H4 (cell line): ENCODE measurements at places on chromosomes 4 and X. TPM values are rescaled to one million over a fixed set of nuclear protein-coding genes. Genes with fewer than 3 reads are reported as not detected.
A peak's percentile ranks its signal among the peaks of the same experiment; 100 is the strongest.

CPZ gene
- 1.2 and 1.6 TPM in 2 replicates for total RNA-seq

CSAG3 gene
- total RNA-seq: 3.2 and 3.3 TPM in 2 replicates

LIN54 gene
- 13.9 and 15.4 TPM in 2 replicates for total RNA-seq

XK gene
- 1.6 and 2.3 TPM in 2 replicates for total RNA-seq

SCD5 gene
- 13.8 and 14.5 TPM in 2 replicates for total RNA-seq

DGKK gene
- not detected in 2 replicates for total RNA-seq

IL1RAPL1 gene
- 0.49 and 0.66 TPM in 2 replicates for total RNA-seq

SYP gene
- total RNA-seq: 0.19 TPM in 1 of 2 replicates, not detected in the other

REST gene
- total RNA-seq: 13.5 and 18.2 TPM in 2 replicates

TXLNG gene
- total RNA-seq: 8.7 and 12.2 TPM in 2 replicates

TRIM60 gene
- total RNA-seq: not detected in 2 replicates

DNA sequence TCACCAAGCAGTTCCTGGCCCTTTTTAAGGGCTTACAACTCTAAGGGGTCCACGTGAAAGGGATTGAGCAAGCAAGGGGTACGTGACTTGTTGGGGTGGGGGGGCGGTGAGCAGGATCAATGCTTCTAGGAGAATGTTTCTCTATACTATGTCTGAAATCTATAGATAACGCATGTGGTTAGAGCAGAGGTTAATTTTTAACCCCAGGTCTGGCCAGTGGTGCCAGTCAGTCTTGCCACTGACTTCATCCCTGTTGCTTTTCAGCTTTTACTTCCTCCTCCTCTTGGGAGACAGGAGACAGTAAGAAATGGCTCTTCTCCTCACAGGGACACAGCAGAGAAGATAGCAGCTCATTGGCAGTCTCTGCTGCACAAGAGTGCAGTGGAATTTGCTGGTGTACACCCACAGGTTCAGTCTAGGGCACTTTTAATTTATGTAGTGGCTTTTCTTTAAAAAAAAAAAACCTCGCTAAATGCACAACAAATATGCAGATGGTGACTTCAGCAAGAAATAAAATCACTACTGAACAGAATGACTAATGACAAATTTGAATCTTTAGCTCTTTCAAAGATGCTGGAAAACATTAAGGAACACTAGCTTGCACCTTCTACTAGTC lies 190.5 kb downstream of the CCNG2 start:
- DNase-seq: no peak

- DNase-seq: no peak
These were observed 115.0 kb downstream of the SMIM20 start for GRCh38 chr4:26028793-26029567.

- DNase-seq: peak; percentile 57
These were observed at the start of gene SYN1 for GRCh38 chrX:47619486-47620302. Gene SYN1, minus strand, starts transcription at chrX:47619857. Its CDS starts 129 bp downstream, at chrX:47619728.

DNA sequence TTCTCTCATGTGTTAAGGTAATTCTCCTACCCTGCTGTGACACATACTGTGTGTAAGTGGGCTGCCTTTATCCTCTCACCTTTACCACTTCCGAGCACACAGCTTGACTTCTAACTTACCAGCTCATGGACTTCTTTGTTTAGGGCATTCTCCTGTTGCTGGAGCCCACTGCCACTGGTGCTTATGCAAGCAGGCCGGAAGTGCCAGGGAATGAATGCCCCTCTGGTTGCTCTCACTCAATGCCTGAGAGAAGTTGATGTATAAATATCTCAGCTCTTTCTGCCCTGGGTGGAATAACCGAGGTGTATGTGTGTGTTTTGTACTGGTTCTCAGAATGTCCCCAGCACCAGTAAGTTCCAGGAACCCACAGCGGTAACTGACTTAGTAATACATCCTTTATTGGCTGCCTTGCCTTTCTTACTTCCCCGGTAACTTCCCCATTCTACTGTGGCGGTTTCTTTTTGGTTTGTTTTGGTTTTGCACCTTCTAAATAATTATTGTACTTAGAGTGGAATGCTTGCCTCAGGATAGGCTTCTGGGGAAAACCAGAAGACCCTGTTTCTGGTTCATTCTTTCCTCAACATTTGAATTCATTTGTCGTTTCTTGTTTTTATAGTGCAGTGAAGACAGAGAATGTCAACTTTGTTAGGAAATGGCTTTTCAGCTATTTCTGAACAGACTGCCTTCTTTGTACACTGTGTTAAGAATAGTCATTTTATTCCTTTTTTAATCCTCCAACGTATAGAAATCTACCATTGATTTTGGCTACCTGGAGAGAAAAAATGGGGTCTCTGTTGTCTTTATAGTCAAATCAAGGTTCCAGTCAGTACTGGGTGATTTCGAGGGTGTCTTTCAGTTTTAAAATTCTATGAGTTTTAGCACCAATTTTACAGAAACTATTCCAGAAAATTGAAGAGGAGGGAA lies 45.4 kb downstream of the CXorf58 start:
- peak; percentile 8 for DNase-seq

GRCh38 chr4:125388613-125389012 lies 73.9 kb downstream of the FAT4 start:
- DNase-seq: peak; percentile 6

DNA sequence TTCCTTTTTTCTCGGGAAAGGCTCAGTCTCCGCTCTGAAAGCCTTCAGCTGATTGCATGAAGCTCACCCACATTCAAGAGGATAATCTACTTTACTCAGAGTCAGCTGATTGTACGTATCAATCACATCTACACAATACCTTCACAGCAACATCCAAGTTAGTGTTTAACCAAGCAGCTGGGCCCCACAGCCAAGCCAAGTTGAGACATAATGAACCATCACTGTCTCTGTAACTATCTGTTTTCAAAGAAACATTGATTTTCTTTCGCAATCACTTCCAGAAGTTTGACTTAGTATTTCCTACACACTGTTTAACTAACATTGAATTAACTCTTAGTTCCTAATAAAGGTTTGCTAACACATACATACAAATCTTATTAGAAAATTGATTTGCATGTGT lies 40.3 kb downstream of the RWDD4 start:
- DNase-seq: no peak

DNA sequence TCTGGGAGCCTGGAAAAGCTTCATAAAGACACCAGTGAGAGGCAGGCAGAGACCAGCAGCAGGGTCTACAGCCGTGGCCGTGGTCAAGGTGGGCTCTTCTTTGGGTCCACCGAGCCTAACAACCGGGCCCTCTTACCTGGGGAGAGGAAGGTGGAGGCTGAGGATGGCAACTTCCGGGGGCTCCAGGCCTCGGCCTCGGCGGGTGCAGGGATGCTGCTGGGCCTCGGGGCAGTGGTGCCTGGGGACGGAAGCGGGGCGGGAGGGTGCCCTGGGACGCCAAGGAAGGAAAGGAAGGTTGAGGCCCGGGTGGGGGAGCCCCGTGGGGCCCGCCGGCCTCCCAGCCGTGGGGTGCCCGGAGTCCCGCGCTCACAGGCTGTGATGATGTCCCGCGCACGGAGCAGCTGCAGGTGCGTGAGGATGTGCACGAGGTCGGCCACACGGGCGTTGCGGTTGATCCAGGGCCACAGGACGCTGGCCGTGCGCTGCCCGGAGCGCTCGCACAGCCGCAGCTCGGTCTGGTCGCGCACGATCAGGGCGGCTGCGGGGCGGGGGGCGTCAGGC lies 561 bp downstream of the IRAK1 start:
- no peak for DNase-seq

GRCh38 chr4:141637565-141637964 lies 1.2 kb downstream of the IL15 start:
- DNase-seq: no peak

DNA sequence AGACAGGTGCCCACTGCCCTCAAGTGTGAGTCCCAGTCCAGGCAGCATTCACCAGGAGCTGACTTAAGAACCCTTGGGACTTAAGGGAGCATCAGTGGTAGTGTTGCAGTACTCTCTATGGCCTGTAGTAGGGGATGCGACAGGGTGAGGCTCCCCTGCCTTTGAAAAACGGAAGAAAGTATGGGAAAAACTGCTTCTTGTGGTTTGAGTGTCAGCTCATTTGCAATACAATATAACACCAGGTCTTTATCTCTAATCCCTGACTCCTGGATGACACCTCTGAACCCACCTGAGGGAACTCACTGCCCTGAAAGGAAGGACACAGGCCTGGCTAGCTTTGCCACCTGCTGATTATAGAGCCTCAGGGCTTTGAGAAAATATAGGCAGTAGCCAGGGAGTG lies 176.0 kb downstream of the SMARCA1 start:
- no peak for DNase-seq

DNA sequence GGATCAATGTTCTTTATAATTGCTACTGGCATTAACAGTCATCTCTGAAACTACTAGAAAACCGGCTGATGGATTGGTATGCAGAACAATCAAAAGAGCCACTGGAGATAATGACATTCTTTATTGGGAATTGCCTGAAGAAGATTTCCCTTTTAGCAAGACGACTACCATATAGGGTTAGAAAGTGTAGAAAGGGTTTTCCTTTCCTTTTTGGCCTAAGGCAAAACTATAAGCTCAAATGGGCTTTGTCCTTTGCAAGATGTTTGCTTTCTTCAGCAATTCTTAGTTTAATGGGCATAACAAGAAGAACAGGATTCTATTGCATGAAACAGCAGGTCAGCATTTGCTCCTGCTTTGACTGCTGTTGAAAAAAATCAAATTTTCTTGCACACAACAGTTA lies 214.2 kb upstream of the PCDH10 start:
- no peak for DNase-seq

DNA sequence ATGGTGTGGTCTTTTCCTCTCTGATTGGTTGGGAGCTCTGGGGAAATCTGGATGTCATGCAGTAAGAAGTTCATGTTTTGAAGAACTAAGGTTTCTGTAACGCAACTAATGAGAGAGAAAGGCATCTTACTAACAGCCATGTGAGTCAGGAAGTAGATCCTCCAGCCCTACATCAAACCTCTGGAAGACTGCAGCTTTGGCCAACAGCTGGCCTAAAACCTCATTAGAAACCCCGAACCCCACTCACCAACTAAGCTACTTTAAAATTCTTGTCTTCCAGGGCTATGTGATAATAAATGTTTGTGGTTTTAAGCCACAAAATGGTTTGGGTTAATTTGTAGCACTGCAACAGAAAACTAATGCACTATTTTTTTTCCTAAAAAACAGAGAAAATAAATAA lies 549.0 kb upstream of the GRID2 start:
- DNase-seq: peak; percentile 7

- peak; percentile 9 for DNase-seq
These were observed 104.9 kb downstream of the SLIT2 start for GRCh38 chr4:20356565-20356964.

DNA sequence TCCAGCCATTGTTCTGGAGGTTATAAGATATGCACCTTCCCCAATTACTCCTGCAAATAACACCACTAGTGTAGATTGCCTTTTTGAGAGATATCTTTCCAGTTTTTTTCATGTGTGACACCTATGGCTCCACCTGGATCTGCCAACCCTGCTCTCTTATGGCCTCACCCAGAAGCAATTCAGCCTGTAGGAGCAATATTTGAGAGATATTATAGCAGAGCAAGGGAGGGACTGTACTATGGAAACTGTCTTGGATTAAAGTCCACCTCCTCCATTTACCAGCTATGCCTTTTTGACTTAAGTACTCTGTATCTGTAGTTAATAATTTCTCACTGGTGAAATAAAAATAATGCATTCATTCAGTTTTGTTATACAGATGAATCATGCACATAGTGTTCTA lies 803.5 kb downstream of the NLGN4X start:
- DNase-seq: no peak

GRCh38 chrX:7263330-7263729 lies 115.4 kb upstream of the PUDP start:
- DNase-seq: no peak

DNA sequence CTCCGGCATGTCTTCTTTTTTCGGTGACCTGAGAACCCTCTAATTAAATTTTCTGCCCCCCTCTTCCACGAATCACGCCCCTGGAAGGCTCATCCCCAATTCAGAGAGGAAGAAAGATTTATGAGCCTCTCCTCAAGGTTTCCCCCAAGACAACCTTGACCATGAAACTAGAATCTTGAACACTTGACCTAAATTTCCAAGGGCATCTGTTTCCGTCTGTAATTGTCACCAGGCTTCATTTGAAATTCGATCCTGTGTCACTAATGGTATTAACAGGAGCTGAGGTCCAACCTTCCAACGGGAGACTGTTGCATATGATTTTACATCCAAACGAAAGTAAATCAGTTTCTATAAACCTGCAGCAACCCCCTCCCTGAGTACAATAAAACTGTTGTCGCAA lies 139.9 kb upstream of the ZIC3 start:
- DNase-seq: no peak

- no peak for DNase-seq
These were observed 171.9 kb downstream of the DCTD start for GRCh38 chr4:182745237-182745636.

DNA sequence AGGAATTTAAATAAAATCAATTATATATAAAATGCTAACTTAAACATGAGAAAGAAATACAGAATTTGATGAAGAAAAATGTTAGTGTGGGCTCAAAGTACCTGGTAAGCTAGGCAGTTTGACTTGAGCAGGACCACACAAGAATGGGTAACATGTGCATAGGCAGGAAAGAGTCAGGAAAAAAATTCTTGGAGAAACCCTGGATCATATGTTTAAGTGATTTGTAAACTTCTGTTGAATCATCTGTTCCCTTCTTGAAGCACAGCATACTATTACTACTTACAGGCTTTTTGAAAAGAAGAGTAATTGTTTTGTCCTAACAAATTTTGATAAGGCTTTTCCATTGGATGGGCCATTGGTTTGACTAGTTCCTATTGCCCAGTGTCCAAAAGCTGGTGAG lies 37.5 kb upstream of the FHDC1 start:
- no peak for DNase-seq

DNA sequence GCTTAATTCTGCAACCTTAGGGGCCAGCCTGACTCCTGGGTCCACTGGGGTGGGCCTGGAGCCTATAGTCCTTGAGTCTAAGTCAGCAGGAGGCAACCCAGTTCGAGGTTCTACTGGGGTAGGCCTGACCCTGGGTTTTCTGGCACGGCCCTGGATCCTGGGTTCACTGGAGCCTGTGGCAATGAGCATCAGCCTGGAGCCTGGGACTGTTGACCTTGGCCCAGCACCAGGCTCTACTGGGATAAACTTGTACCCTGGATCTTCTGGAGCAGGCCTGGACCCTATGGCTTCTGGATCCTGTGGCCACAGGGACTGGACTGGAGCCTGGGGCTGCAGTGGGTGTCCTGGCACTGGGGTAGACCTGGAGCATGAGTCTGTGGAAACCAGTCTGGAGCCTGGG lies 874.3 kb upstream of the INTU start:
- DNase-seq: no peak

DNA sequence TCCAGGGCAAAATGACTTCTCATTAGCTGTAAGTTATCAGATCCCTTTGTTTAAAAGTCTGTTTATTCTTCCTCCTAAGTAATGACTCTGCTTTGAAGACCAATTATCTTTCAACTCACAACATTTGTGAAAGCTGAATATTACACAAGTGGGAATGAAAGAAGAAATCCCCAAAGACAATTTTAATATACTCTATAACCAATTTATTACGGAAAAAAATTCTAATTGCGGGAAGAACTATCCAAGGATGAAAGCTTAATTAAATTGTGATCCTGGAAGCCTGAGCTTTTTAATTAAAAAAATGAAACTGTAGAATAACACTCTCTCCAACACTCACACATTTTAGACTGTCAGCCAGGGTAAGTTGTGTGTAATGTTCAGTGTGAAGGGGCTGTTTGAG lies 15.6 kb upstream of the SHISA3 start:
- no peak for DNase-seq
